CD4-positive, alpha-beta T cell treated with Interleukin-12 subunit alpha and Interleukin-12 subunit beta, for 1 hour (primary cell): ENCODE measurements at places on chromosomes 4 and X.

GRCh38 chr4:146442801-146443200 is 78.9 kb downstream of the SLC10A7 start:
- DNase-seq, result no peak

DNA sequence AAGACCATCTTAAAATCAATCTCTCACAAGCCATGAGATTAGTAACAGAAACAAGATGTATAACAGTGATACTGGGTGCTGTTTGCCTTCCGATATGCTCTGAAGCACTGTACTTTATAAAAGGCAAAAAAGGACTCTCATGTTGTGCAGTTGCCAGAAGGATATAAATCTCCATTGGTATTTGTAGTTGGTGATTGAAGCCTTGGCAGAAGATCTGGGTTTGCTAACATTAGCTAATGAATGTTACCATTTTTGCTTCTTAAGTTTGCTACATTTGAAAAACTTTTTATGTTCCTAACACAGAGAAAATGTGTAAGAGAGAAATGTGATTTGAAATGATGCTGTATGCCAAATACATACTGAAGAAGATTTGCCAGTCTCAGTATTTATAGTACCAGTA is 44.4 kb downstream of the RAP1GDS1 start:
- no peak for DNase-seq

GRCh38 chr4:37977471-37978247 is 17.5 kb downstream of the PTTG2 start:
- peak; percentile 79 for DNase-seq

- DNase-seq, result no peak
These were observed 160.5 kb upstream of the AGTR2 start for GRCh38 chrX:116009861-116010710.

GRCh38 chr4:31417040-31417439 is 696.9 kb downstream of the PCDH7 start:
- no peak for DNase-seq

DNA sequence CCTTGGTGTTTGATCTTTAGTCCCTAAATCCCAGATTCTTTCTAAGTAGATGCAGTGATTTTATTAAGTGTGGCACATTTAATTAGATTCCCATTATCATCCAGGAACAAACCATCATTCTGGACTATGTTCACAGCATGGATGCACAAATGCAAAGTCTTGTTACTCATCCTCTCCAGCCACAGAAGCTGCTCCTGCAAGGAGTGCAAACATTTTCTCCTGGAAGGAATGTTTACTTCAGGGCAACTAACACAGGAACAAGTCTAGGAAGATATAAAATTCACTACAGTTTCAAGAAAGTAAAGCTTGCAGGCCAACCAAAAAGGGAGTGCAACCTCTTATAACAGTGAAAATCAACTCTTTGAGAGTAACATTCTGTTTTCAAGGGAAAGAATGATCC is 106.0 kb downstream of the IQCM start:
- DNase-seq, result no peak

DNA sequence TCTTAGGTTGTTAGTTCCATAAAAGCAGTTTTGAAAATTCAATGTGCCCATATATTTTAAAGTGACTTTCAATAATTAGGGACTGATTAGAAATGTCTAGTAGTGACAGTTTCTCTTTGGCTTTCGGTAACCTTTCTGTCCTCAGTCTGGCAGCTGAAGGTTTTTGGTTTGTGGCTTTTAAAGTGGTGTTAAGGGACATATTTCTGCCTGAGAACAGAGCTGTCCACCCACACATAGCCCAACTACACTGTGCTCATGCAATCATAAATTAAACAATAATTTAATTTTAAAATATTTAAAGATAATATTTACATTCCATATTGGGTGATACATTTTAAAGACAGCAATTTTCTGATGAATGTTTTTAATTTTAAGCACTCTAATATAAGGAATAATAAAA is 335.0 kb upstream of the TENM3 start:
- DNase-seq, result no peak

- DNase-seq, result no peak
These were observed 72.4 kb downstream of the YIPF6 start for GRCh38 chrX:68571292-68571609.

- no peak for DNase-seq
These were observed 406.3 kb upstream of the CPEB2 start for GRCh38 chr4:14596028-14596427.
